ENCODE measurements at places on chromosomes 7 and 10.

- no peak for DNase-seq
These were observed 196.3 kb downstream of the JCAD start for GRCh38 chr10:29862923-29863614.

GRCh38 chr10:6678956-6679355, 98.9 kb upstream of the PRKCQ start:
- DNase-seq = no peak

DNA sequence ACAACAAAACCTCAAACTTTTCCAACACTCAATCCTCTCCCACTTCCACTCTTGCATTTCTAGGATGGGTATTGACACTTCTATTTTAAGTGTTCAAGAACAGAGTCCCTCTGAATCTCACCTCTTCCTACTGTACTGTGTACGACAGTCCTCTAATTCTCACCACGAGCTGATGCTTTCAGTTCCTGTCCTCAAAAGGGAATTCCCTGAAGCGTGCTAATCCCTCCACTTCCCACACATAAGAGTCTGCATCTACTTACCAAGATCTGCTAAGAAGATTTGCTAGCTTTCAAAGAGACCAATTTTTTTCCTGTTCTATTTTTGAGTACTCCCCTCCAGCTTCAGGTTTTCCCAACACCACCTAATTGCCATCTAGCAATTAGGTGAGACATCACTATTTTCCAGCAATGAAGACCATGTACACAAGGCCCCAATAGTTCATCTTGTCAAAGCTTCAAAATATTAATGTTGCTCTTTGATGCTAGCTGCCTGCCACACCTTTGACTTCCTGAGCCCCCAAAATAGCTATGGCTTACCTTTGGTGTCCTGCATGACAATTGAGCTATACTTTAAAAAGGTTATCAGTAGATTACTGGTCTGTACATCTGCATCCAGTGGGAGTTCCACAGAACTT, 54.4 kb downstream of the ARMH3 start:
- DNase-seq = no peak

DNA sequence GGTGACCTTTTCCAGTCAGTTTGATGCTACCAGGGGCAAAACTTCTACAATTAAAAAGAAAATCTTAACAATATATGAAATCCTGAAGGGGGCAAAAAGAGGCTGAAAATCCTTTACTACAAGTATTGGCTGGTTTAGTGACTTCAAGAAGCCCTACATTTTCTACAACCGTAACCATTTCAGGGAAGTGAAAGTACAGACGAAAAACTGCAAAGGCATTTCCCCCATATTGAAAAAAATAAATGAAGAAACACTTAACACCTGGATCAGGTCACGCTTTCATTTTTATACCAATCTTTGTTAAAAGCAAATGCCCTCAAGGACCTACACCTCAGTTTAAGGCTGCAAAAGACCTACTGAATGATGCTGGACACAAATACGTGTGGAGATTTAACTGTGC, 38.6 kb downstream of the IL6 start:
- no peak for DNase-seq

DNA sequence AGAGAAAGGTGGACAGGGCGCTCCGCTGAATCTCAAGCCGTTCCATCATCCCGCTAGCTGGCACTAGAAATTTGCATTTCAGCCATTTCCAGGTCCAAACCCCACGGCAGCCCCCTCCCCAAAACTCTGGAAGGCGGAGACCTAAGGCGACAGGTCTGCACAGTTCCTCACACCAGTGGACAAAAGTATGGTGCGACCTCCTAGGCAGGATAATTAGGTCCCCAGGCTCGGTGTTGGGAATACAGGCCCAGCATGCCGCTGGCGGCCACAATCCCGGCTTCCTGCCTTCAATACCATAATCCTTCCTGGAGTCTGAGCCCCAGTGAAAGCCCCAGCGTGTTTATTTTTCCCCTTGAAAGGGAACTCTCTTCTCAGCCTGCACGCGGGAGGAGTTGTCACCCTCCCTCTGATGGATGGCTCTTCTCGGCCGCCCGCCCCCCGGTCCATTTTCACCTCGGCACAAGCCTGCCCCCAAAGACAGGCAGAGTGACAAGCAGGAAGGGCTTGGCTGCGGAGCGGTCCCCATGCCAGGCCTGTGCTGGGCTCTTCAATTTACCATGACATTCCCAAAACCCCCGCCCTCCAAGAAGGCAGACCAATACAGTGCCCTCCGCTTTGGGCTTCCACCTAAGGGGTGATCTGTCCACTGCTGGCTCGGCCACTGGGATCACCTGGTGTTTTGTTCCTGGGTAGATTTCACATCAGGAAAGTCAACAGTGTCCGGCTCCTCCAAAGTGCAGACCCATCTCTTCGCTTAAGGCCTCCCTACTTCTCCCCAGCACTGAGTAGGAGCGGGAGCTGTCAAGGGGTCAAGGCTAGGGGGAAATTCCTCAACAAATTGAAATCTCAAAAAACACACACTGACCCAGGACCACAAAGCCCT, 2.2 kb downstream of the FGFR2 start:
- DNase-seq = no peak

DNA sequence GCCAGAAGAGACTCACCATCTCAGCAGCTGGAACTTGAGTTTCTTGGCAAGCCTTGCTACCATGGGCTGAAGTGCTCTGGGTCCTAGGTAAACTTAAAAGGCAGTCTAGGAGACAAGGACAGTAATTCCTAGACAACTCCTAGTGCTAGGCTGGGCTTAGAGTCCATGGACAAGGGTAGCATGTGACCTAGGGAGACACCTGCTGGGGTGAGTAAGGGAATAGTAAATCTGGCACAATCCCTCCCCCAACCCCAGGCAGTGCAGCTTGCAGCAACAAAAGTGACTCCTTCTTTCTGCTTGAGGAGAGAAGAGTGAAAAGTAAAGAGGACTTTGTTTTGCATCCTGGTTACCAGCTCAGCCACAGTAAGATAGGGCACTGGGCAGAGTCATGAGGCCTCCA, 316.5 kb upstream of the IMMP2L start:
- DNase-seq = no peak

- DNase-seq = no peak
These were observed 194.4 kb downstream of the TNS3 start for GRCh38 chr7:47387506-47387905.

Data from erythroblast (primary cell).